ENCODE measurements at places on chromosomes 6 and 20.

DNA sequence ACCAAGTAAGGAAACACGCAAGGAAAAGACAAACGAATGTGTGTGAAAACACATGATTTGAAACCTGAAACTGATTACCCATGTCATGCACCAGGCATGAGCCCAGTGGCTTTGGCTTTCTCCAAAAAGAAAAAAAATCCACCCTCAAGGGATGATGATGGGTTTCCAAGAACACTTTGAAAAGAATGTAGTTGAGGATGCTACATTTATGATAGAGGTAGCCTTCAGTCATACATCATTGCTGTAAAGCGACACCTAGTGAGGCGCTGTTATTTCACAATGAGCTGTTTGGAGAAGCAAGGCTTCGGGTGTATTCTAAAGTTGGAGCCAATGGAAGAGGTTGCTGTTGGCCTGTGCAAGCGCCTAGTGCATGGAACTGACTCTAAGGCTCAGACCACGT lies 124.9 kb downstream of the SCML4 start:
- no peak for DNase-seq

- no peak for DNase-seq
These were observed 145.7 kb upstream of the PRSS16 start for GRCh38 chr6:27101824-27102223.

- no peak for DNase-seq
These were observed 29.3 kb downstream of the SRC start for GRCh38 chr20:37375227-37375626.

DNA sequence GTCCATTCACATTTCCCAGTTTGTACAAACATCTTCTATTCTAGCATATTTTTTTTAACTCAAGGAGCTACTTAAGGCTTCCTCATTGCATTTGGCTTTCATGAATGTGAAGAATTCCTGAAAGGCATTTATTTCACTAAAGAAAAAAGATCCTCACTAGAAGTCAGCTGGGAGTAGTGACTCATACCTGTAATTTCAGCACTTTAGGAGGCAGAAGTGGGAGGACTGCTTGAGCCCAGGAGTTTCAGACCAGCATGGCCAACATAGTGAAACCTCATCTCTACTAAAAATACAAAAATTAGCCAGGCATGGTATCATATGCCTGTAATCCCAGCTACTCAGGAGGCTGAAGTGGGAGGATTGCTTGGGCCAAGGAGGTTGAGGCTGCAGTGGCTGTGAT lies 30.9 kb upstream of the XRN2 start:
- no peak for DNase-seq

DNA sequence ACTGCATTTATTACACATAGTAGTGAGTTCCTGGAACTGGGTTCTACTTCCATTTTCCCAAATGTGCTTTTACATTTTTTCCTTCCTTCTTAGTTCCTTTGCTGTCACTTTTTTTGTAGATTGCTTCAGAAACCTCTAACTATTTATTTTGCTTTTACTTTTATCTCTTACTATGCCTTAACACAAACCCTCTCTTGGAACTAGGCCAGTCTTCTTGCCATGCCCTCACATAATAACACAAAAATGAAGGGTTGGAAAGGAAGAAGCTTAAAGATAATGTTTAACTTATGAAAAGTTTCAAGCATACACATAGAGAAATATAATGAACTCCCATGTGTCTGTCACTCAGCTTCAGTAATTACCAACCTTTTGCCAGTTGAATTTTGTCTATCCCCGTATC lies 27.1 kb downstream of the TOP1 start:
- DNase-seq, result no peak

GRCh38 chr6:115131709-115132490 lies 789.1 kb upstream of the HS3ST5 start:
- DNase-seq, result no peak

DNA sequence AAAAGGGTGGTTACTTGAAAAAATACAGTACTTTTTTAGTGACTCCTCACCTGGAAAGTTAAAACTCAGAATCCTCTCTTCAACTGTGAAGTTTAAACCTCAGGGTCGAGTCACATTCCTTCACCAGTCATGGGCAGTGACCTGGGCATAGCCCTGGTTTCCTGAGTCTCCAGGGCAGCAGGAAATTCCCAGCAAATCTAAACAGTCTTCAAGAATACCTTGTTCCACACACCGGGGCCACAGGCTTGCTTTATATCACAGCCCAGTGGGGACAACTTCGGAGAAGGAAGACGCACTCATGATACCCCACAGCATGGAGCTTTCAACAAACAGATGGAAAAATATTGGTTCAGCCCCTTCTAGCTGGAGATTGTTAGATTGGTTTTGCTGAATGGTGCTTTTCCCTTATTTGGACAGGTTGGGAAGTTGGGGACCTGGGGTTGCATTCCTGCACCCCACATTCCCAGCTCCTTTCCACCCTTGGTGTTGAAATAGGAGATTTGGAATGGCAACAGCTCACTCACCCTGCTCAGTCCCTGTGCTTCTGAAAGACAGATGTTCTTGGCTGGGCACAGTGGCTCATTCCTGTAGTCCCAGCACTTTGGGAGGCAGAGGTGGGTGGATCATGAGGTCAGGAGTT lies 113.0 kb upstream of the TMEM170B start:
- DNase-seq, result no peak

- DNase-seq, result no peak
These were observed 515.6 kb downstream of the EYS start for GRCh38 chr6:65191471-65191870.

DNA sequence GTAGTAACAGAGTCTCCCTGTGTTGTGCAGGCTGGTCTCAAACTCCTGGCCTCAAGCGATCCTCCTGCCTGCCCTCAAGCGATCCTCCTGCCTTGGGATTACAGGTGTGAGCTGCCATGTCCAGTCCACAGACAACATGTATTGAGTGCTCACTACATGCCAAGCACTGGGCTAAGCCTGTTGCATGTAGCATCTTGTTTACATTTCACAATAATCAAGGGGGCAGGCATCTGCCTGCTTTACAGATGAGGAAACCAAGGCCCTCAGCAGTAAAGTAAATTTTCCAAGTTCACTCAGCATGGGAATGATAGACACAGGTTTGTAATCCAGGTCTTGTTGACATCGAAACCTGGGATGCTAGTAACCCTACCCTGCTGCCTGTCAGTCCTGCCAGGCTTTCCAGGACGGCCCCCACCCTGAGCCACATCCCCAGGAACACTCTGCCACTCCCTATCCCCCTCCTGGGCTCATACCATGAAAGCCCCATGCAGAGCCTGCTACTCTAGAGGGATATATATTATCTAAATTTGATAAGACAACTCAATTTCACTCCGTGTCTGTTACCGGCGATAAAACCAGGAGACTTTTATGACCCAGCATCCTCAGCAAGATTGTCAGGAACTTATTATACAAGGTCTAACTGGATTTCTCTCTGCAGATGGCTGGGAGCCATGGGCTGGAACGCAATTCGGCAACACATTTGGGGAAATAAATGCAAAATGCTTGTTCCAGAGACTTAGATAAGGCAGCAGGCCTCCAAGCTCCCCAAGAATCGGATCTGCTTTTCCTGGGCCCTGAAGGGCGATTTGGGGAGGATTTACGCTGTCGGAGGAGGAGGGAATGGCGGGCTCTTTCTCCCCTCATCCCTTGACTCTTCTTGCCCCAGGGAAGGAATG lies 30.4 kb downstream of the CD40 start:
- no peak for DNase-seq

DNA sequence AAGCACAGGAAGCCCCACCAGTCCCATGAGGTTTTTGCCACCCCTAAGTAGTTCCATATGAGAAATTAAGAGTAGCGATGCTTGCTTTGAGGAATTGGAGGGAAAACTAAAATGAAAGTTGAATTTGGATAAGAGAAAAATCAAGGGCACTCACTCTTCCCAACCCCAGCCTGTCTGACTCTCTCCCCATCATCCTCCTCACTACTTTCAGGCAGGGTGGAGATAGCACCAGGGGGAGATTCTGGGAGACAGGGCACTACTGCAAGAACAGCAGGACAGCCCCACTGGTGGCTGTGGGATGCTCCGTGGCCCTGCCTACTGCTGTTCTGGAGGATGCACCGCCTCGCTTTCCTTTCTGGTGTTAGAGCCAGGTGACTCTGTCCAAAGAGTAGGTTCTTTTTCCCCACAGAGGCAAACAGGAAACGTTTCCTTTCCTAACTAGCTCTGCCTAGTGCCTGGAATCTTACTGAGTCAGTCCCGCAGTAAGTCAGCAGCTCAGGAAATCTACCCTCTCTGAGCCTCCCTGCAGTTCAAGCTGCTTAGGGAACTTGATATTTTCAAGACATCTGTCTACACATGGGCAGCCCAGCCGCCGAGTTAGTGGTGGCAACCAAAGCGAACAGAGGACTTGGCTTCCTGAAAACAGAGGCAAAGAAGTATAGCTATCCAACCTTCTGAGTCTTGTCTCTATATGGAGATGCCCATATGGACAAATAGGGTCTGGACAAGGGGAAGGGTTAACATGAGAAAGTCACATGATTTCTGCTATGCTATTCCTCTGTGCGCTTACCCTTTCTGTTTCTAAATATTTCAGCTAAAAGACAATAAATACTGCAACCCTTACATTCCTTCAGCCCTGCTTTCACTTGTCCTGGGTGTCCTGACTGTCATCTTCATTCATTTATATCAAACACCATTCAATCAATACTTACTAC lies 11.4 kb downstream of the HLA-E start:
- no peak for DNase-seq

GRCh38 chr6:53734473-53735299 lies 60.1 kb upstream of the LRRC1 start:
- DNase-seq, result no peak

- DNase-seq, result no peak
These were observed 2.4 kb upstream of the SYTL3 start for GRCh38 chr6:158647501-158647900.

DNA sequence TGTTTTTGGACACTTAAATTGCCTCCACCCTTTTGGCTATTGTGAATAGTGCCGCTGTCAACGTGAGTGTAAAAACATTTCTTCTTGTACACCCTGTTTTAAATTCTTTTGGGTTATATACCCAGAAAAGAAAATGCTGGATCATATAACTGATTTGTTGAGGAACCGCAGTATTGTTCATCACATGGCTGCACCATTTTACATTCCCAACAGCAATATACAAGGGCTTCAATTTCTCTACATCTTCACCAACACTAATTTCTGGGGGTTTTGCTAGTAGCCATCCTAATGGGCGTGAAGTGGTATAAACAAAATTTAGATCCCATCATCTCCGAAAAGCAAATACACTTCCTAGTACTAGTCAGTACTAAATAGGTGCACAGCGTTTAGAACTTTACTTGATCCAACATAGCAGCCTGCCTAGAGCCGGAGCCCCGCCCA lies 579 bp upstream of the BPHL start:
- no peak for DNase-seq

DNA sequence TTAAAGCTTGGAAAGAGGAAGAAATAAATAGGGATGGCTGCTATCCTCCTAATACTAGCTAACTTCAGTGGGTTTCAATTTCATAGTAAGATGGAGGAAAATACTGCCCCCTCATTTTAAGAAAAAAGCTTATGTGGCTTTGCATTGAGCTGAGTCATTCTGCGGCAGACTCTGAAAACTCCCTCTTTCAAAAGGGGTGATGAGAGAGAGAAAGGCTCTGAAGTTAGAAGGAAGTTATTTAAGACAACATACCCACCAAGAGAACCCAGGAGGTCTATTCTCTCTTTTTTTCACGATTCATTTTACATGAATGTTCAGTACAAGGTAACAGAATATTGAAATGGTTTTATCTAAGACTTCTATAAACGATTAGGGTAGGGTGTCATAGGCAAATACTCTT lies 4.5 kb downstream of the PRDM13 start:
- no peak for DNase-seq

GRCh38 chr6:82240186-82240585 lies 7.4 kb downstream of the IBTK start:
- no peak for DNase-seq

DNA sequence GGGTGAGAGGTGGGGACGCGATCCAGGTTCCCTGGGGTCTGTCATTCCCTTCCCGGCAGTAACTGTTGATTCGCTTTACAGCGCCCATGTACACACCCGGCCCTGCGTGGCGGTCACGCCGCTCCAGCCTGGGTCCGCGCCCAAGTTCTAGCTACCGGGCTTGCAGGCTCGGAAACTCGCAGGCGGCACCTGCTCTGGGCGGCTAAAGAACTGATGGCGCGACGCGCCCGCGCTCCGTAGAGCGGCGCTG lies 1.4 kb upstream of the POU3F2 start:
- no peak for DNase-seq

DNA sequence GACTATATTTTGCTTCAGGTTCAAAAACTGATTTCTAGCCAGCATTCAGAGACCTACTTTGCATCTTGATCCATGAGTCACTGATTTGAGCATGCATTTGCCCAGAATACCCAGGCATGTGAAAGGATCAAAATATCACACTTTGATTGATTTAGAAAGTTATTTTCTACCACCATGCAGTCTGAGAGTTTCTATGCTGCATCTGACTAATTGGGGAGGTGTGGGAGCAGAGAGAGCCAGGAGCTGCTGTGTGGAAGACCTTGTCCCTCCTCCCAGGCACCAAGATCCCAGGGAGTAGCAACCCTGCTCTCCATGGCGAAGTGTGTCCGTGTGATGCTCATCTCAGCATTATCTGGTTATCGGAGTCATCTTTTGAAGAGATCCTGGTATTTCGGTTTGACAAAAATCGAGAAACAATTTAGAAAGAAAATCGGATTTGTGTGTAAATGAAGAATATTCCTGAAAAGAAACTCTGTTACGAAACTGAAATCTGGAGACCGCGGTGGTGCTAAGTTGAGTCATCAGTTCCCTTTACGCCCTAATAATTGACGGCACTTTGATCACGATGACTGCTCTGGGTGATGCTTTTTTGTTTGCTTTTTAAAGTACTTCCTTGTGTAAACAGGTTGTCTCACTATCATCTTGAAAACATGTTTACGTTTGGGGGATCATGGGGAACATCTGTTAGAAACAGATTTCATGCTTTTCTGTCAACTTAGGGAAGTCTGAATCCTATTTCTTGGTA lies 193.4 kb downstream of the BACH2 start:
- no peak for DNase-seq

- no peak for DNase-seq
These were observed 108.5 kb downstream of the TSHZ2 start for GRCh38 chr20:53080687-53080962.

DNA sequence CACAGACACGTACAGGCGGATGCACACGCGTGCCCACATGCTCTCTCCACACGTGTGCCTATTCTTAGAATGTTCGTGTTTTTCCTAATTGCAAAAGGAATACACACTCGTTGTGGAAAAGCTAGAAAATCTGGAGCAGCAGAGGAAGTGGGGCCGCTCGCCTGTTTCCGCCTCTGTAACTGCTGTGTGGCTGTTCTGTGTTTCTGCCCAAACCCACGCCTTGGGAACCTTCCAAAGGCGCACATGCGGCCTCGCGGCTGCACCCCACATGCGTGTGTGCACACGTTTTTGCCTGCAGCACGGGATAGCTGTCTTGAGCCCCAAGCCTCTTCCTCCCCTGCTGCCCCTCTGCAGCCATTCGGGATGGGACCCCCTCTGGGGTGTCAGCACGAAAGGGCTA lies 12.2 kb downstream of the SLC17A9 start:
- no peak for DNase-seq

DNA sequence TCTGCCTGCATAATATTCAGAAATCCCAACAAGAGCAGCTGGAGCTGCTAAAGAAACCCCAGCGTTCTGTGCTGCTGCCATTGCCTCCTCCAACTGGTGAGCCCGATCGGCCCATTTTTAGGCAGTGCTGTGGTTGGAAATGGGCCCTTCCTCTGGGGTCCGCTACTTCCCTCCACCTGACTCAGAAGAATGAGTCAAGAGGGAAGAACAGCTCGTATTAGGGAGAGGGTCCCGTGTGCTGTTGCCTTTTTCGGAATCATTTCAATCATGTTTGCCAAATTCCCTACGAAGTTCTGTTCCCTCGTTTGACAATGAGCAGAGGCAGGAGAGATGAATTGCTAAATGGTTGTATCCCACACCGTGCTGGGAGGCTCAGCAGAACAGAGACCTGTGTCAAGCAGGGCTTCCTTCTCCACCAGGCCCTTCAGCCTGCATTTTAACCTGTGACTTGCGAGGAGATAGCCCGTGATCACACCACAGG lies 38.4 kb downstream of the THBS2 start:
- peak; percentile 84 for DNase-seq

All from vagina (tissue), 2 donors.